ENCODE measurements at places on chromosomes 2 and 18.

GRCh38 chr2:73984922-73985307 lies 205 bp downstream of the TET3 start:
- DNase-seq = peak; percentile 66

DNA sequence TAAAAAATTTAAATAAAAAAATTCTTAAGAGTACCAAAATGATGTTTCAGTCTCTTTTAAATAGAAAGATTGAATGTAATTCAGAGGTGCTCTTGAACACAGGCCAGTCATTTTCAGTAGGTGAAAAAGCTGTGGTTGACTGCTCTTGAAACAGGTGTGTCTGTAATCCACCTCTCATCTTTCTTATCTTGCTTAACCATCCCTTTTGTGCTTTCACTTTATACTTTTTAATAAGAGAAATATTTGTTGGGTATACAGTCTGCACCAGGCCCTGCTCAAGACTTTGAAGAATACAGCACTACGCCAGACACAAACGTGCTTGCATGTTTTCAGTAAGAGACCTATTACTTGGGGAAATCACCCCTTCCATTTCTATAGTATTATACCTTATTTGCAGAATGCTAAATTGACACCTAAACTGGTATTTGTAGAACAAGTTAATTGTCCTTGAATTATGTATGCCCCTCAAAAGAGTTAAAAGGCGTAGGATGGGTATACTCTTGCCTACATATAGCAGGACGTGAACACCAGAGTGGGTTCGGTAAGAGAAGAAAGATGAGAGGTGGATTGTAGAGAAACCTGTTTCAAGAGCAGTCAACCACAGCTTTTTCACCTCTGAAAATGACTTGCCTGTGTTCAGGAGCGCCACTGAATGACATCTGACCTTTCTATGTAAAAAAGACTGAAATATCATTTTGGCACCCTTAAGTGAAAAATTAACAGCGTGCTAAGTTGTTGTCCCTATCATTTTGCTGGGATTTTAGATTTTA lies 4.0 kb upstream of the RTN4 start:
- DNase-seq = no peak

DNA sequence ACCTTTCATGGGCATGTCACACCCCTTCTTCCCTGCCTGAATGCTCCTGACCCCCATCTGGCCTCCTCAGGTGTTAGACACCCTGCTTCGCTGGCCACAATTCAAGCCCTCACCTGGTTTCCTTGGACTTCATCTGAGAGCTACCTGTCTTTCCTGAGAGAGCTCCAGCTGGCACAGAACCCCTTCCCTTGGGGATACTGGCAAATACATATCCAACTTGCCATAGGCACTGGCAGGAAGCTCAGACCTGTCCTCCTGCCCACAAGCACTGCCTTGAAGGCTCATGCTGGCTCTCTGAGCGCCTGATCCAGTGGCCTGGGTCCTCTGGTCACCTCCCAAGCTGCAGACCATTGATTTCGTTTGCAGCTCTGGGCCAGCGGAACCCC lies 74.1 kb upstream of the MAP4K3 start:
- no peak for DNase-seq

- DNase-seq = no peak
Measured at GRCh38 chr2:205297368-205297767, 384.9 kb upstream of the NRP2 start.

DNA sequence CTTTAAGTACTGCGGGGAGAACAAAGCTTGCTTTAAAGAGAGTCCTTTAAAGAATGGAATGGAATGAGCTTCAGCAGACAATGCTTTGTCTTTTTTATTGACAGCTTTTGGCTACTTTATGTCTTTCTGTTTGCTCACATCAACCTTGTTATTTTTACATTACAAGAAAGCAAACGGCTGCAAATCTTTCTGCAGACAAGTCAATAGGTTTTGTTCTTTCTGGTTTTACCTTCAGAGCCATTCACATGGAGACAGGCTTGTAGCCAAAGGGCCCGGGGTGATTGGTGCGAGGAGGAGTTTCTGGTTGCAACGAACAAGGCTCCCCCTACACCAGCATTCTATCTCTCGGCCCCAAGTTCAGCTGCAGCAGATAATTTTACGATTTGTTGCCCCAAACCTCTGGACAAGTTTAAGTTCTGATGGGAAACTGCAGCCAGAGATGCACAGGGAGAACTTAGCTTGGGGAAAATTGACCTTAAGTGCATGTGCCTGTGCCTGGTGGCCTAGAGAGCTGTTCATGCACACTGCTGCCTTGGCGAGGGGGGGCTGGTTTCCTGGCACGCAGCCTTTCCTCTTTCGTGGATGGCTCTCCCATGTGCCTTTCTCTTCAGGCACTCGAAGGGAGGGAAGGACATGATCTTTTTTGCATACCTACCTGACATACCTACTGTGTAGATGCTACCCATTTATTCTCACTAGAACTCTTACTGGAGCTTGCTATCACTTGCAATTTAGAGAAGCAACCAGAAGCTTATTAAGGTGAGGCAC lies 543.2 kb downstream of the DCDC2C start:
- no peak for DNase-seq

GRCh38 chr18:7305416-7305815 lies 74.5 kb downstream of the LRRC30 start:
- DNase-seq = no peak

DNA sequence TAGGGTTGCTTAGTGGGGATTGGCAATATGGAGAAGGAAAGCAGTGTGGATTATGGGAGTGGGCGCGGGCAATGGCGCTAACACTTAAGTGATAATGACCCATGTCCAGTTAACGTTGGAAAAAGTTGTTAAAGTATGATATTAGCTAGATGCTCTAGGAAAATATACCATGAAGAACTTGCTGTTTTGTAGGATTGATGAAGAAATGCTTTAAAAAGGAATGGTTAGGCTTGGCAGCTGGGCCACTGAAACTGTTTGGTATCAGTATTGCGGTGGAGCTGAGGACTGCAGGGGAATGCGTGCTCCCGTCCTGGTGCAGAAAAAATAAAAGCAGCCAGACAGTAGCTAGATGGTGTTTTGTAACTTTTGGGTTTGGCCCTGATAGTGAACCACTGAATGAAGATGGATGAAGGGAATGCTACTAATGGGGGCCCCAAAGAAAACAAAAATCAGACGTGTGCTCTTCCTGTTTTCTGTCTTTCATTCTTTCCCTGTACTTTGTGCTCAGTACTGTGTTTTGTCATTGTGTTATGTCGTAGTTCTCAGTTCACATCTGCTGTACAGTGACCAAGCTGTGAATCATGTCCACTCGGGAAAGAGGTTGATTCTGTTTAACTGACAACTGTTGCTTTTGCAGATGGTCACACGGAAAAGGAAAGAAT lies 999 bp downstream of the INSIG2 start:
- DNase-seq = peak; percentile 10

GRCh38 chr2:29502460-29502911 lies 387.3 kb downstream of the CLIP4 start:
- DNase-seq = no peak

GRCh38 chr2:158378926-158379325 lies 77.6 kb downstream of the CCDC148 start:
- no peak for DNase-seq

DNA sequence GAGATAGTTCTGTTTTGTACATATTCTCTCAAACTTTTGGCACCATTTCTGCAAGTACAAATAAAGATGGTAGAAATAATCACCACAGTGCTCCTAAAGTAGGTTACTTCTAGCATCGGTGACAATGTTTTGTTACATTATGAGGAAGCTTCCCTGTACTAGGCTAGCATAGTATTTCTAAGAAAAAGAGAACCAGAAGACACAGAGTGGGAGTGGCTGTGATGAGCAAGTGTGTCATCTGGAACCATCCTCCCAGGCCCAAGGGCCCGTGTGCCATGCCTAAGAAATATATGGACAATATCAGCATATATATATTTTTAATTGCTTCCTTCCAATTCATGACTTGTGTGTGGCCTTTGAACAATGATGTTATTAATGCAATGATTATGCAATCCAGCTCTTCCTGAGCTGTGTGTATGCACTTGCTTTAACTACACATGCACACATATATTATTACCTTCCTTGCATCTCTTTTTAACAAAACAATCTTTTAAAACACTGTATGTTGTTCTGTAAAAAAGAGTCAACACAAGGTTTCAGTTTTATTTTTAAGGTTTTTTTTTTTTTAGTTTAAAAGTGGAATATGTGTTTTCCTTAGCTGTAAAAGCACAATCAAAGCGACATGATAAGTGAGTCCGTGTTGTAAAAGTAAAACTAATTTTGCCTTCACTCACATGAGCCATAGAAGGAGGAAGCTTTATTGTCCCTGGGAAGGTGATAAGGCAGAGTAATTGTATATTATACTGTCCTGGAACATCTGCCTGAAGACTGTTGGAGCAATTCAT lies 303.9 kb downstream of the ZNF407 start:
- no peak for DNase-seq

DNA sequence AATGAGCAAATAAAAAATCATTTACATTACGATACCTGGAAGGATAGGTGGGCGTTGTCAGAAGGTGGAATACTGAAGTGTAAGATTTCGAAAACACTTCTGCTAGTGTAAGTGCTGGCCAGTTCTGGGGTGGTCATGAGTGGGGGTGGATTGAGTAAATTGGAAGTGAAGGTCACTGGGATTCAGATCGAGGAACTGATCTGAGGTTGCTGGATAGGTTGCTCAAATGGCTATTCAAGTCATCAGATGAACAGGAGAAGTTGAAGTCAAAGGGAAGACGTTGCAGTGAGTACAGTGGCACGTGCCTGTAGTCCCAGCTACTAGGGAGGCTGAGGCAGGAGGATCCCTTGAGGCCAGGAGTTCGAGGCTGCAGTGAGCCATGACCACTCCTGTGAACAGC lies 95.7 kb downstream of the MALT1 start:
- DNase-seq = no peak

GRCh38 chr2:25570161-25570845 lies 103.1 kb downstream of the DTNB start:
- DNase-seq = no peak

DNA sequence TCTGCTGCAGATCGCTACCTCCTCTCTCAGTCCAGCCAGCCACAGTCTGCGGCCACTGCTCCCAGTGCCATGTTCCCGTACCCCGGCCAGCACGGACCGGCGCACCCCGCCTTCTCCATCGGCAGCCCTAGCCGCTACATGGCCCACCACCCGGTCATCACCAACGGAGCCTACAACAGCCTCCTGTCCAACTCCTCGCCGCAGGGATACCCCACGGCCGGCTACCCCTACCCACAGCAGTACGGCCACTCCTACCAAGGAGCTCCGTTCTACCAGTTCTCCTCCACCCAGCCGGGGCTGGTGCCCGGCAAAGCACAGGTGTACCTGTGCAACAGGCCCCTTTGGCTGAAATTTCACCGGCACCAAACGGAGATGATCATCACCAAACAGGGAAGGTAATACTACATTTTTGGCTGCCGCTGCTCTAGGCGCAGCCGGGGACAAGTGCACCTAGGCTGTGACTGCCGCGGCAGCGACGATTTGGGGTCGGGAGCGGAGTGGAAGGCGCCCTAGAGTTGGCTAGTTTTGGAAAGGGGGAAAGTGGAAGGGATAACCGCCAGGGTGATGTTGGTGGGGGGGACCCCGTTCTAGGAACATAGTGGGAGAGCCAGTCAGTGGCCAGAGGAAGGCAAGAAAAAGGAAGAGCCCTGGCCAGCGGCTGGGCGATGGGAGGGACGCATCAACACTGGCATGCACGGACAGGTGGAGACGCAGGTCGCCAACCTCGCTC lies 776 bp downstream of the TBR1 start:
- DNase-seq = peak; percentile 0

DNA sequence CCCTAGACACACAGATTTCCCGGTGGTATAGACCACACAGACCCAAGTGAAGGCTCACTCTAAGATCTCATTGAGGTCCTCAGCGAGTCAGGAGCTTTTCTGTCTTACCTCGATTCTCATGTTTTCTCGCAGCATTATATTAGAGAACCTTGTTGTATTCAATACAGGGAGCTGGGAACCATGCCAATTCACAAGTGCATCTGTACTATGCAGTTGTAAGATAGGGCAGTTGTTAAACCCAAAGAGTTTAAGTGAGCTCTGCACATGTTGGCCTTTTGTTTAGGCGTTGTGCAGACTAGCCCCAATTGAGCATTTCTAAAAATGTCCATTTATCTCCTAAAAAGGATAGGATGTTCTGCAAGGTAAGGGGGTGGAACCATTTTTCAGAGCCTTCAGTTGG lies 59.6 kb downstream of the FEZ2 start:
- DNase-seq = no peak

GRCh38 chr18:54284535-54284934 lies 15.2 kb downstream of the POLI start:
- DNase-seq = no peak

- no peak for DNase-seq
Measured at GRCh38 chr2:30249354-30249753, 18.0 kb downstream of the LBH start.

DNA sequence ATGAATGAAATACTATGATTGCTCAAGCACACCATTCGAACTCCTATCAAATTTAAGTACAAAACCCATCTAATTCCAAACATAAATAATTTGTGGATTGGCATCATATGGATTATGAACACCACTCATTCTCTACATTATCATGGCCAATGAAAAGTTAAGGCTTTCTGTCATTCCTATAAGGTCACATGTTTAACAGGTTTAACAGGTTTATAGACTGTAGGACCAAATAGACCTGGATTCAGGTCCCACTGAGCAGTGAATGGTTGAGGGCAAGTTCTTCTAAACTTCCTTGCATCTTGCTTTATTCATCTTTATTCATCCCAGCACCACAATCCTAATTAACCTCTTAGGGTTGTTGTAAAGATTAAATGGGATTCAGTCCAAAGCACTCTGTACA lies 33.4 kb downstream of the FBXO36 start:
- no peak for DNase-seq

GRCh38 chr2:25312958-25313710 lies 28.6 kb downstream of the DNMT3A start:
- DNase-seq = no peak

GRCh38 chr2:191335875-191336464 lies 90.8 kb downstream of the MYO1B start:
- no peak for DNase-seq

GRCh38 chr2:228600265-228600664 lies 418.8 kb upstream of the SPHKAP start:
- DNase-seq = no peak

- no peak for DNase-seq
Measured at GRCh38 chr2:207683879-207684627, 27.4 kb upstream of the CCNYL1 start.

DNA sequence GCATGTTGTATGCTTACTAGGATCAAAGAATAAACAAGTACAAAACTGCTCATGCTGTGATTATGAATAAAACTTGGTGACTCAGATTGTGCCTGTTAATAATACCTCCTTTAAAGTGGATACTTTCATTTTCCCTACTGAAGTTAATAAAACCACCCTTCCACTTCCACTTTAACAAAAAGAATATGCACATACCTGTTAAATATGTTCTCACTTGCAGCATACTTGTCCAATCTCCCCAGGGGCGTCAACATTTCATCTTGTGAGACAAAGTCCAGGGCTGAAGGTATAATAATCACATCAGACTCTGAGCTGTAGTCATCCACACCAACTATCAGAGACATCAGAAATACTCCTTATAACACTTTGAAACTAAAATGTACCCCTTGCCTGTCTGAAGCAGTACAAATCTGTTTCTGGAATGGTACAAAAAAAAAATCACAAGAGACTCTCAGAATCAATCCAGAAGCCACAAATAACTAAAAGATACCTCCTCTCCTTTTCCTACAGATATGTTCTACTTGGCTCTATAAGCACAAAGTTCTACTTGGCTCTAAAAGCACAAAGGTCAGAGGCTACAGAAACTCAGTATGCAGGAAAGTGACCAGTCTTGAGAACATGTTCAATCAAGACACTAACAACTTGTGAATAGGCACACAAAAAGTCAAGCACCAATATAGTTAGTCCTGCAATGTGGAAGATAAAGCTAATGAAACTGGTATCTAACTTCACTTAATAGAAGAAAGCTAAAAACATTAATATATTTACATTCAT lies 19.3 kb downstream of the PPP4R1 start:
- no peak for DNase-seq

GRCh38 chr18:28512357-28512756 lies 335.4 kb upstream of the CDH2 start:
- no peak for DNase-seq

Data from T-helper 9 cell (primary cell).